ENCODE measurements at places on chromosomes 4 and X. TPM values are rescaled to one million over a fixed set of nuclear protein-coding genes. Genes with fewer than 3 reads are reported as not detected.

The BMPR1B gene
- polyA plus RNA-seq = 0.18 TPM

The TBX22 gene
- polyA plus RNA-seq = not detected

The IL13RA2 gene
- polyA plus RNA-seq = 0.07 TPM

The CCNA2 gene
- polyA plus RNA-seq = 7.4 TPM

The TMSB15A gene
- 0.36 TPM for polyA plus RNA-seq

The HADH gene
- polyA plus RNA-seq = 41.5 TPM

The GLRB gene
- polyA plus RNA-seq = 0.08 TPM

The ASMT gene
- 0.06 TPM for polyA plus RNA-seq

The MAP3K15 gene
- 0.04 TPM for polyA plus RNA-seq

The ATOH1 gene
- not detected for polyA plus RNA-seq

The TCEAL7 gene
- polyA plus RNA-seq = 0.88 TPM

The YIPF6 gene
- polyA plus RNA-seq = 5.2 TPM

The GJB1 gene
- 0.04 TPM for polyA plus RNA-seq

The FRMPD3 gene
- 0.02 TPM for polyA plus RNA-seq

The SOX3 gene
- polyA plus RNA-seq = not detected

The ARR3 gene
- polyA plus RNA-seq = not detected

The KLHL13 gene
- 3.0 TPM for polyA plus RNA-seq

The MAML3 gene
- polyA plus RNA-seq = 3.7 TPM

The GLUD2 gene
- 0.06 TPM for polyA plus RNA-seq

The SYP gene
- 0.79 TPM for polyA plus RNA-seq

The MAGEA12 gene
- not detected for polyA plus RNA-seq

The FGB gene
- not detected for polyA plus RNA-seq

The AMTN gene
- 0.47 TPM for polyA plus RNA-seq

The PPM1K gene
- 5.7 TPM for polyA plus RNA-seq

Measured in esophagus (tissue), 2 donors.